ENCODE measurements at places on chromosomes 12 and 14.

DNA sequence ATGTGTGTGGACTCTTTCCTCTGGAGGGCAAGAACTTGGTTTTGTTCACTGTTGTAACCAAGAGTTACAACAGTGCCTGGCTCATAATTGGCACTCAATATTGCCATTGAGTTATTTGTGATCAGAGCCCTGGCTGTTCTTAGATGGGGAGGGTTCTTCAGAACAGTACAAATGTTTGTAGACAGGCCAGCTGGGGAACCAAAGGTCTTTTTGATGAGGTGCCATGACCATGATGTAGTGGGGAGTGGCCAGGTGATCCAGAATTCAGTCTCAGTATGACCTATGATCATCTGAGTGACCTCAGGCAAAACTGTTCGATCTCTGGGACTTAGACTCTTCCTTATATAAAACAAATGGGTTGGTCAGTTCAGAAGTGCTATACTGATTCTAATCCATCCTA is 3.3 kb upstream of the PRKAB1 start:
- no peak for DNase-seq

DNA sequence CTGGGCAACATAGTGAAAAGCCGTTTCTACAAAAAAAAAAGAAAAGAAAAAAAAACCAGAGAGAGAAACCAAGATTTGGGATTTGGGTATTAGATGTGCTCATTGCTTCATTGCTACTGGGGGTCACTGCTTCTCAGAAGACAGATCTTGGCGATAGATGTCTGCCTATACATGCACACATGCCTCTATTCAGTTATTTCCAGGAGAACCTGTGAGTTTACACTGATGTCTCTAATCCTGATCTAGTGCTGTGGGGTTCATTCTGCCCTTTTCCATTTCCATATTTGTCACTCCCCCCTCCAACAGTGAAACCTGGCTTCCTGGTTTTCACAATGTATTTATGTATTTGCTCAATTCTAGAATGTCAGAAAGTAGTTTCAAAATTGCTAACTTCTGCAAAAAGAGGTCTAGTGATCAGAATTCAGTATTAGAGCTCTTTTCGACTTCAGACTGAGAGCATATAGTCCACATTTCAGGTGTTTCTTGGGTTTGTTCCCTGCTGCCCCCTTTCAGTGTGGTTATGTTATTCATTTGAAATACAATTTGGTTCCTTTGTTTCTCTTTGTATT is 111.0 kb downstream of the SLC25A47 start:
- DNase-seq: no peak

DNA sequence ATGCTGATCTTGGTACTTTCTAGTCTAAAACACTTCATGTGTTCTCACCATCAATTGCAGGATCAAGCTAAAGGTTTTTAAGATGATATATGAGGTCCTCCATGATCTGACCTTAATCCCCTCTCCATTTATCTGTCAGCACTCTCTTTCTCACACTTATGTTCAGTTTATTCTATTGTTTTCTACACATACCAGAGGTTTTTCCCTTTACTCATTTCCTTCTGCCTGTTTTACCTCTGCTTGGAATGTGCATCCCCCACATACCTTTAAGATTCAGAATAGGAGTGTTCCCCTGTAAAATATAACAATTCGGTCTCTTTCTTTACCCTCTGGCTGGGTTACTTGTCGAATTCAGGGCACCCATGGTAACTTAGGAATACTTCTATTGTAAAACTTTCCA is 219.1 kb upstream of the PKP2 start:
- DNase-seq: no peak

DNA sequence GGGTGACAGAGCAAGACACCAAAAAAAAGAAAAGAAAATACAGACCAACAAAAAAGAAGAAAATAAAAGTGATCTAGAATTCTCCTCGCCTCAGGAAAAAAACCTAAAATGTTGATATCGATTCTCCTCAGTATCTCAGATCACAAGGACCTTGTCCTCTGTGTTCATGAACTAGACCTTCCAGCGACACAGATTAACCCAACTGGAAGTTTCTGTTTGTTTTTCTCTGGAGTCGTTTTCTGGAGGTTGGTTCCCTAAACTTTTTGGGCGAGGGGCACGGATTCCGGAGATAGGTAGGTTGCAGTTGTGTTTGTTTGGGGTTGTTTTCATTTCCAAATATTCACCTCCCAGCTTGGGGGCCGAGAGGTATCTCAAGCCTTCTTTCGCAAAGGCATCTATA is 559 bp upstream of the RFC5 start:
- no peak for DNase-seq

- no peak for DNase-seq
Observed at GRCh38 chr12:116927244-116927940, 16.6 kb downstream of the FBXW8 start.

GRCh38 chr12:45227316-45228067 is 11.6 kb downstream of the ANO6 start:
- no peak for DNase-seq

DNA sequence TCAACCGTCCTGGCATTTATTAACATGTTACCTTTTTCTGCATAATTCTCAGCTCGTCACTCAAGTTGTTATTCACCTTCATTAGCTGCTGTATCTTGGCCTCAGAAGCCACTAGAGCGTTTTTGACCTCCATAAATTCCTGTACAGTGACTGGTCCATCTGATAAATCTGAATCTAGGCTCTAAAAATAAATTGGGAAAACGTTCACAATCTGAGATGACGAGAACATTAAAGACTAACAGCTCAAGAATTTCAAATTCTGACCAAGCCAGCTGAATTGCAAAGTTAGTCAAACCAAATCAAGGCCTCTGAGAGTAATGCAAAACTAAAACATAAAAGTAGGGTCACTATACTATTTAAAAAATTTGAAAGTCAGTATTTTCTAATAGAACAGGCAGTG is 45.0 kb downstream of the GIT2 start:
- DNase-seq: no peak
